ENCODE measurements at places on chromosomes 4 and X.

GRCh38 chr4:11544211-11544610 lies 115.5 kb upstream of the HS3ST1 start:
- DNase-seq: no peak

DNA sequence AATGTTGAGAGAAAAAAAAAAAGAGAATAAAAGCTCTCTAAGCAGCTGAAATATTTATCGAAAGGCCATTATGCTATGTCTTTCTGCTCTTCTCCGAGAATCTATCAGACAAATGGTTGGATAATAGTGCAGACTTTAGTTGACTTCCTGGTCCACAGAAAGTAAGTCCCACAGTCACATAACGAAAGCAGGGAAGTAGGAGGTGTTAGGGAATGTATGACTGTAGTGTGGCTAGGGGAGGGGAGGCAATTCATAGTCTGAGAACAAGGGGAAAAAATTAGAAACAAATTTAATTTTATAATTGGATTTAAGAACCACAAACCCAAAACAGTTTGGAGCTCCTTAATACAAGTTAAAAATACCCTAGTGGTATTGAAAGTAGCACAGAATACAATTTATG lies 79.7 kb upstream of the VEGFC start:
- no peak for DNase-seq

GRCh38 chrX:18619288-18619687 lies 52.6 kb downstream of the RS1 start:
- DNase-seq: no peak

GRCh38 chr4:23382879-23383278 lies 507.0 kb downstream of the PPARGC1A start:
- DNase-seq: no peak

DNA sequence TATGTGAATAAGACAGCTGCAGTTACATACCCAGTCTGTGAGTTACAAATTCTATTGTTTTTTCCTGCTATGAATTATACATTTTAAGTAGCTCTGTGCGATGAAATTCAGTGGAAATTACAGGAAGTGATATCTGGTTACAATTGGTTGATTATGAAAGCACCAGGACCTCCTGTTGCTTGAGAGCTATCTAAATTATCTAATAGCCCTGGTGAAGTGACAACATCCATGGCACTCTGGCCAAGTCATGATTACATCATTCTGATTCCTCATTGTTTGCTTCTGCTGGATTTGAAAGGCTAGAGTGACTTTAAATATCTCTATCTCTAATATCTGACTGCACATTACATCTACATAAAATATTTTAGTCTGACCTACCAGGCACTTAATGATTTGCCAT lies 515.0 kb downstream of the CFAP47 start:
- no peak for DNase-seq

GRCh38 chr4:146520896-146521540 lies 722 bp downstream of the SLC10A7 start:
- DNase-seq: peak; percentile 9

DNA sequence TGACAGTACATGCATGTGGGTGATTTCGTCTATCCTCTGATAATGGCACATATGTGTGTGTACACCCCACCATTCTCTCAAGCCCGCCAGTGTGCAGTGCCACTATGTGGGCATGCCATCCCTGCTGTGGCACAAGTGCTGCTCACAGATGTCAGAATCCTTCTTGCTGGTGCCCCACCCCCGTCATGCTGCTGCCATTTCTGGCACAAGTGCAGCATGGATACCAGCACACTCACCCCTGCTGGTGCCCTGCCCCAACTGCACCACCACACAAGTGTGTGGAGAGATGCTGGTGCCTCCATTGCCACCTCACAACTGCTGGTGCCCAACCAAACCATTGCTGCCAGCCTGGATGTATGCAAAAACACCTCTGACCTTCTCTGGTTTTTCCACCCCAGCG lies 1133.8 kb downstream of the TECRL start:
- DNase-seq: no peak

DNA sequence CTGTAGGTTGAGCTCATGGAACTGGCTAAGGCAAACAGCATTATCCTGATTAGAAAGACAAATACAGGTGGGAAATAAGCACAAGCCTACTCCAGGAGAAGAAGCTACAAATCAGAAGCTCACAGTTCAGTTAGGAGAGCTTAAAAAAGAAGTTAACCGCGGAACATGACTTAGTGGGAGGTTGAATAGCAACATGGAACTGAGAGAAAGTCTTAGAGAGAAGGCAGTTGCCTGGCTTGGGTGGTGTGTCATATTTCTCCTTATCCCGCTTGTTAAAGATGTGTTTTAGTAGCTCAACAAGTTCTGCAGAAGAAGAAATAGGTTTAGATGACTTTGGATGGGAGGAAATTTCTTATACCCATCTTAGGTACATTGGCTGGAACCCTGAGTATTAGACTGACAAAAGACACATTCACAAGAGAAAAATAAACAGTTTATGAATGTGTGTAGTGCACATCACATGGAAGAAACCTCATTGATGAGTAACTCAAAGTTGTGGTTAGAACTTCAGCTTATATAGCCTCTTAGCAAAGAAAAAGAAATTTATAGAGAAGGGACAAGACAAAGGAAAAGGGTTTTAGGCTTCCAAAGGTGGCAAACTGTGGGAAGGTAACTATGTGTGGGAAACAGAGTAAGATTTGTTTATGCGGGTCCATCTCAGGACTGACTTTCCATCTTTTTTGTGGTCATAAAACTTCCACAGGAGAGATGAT lies 37.4 kb upstream of the RXFP1 start:
- no peak for DNase-seq

DNA sequence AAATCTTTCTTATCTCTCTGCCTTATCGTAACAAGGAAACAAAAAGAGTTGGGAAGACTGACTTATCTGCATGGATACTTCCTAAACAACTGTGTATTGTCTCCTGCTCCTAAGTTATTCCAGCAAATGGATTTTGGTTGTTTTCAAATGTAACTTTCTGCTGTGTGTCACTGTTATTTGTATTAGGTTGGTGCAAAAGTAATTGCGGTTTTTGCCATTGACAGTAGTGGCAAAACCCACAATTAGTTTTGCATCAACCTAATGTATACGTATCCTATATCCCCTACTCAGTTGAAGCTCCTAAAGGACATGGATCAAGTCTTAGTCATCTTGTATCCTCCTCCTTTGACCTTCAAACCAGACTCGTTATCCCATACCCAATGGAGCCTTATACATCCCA lies 263.4 kb upstream of the GPR101 start:
- DNase-seq: no peak

- no peak for DNase-seq
Observed at GRCh38 chr4:185792384-185793115, 19.4 kb downstream of the SORBS2 start.

GRCh38 chrX:2965965-2966364 lies 36.8 kb upstream of the ARSD start:
- no peak for DNase-seq

DNA sequence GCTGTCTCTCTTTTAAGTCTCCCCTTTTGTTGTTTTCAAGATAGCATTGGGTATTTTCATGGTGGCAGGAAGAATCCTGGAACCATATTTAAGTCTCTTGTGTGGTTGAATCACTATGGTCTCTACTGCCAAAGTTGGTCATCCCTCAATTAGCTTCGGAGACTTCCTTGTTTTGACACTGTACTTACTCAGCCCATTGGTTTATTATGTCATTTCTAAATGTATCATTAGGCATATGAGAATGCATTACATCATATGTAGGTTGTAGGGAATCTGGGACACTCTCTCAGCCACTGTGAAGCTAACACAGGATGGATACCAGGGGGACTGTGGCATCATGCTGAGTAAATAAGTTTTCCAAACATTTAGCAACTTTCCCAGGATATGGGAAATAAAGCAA lies 211.8 kb downstream of the DTHD1 start:
- no peak for DNase-seq

- no peak for DNase-seq
Observed at GRCh38 chr4:118930255-118930654, 41.6 kb downstream of the SYNPO2 start.

GRCh38 chr4:189941005-189941450 lies 356 bp downstream of the FRG1 start:
- no peak for DNase-seq

- DNase-seq: no peak
Observed at GRCh38 chr4:184432127-184432922, 42.0 kb downstream of the IRF2 start.

DNA sequence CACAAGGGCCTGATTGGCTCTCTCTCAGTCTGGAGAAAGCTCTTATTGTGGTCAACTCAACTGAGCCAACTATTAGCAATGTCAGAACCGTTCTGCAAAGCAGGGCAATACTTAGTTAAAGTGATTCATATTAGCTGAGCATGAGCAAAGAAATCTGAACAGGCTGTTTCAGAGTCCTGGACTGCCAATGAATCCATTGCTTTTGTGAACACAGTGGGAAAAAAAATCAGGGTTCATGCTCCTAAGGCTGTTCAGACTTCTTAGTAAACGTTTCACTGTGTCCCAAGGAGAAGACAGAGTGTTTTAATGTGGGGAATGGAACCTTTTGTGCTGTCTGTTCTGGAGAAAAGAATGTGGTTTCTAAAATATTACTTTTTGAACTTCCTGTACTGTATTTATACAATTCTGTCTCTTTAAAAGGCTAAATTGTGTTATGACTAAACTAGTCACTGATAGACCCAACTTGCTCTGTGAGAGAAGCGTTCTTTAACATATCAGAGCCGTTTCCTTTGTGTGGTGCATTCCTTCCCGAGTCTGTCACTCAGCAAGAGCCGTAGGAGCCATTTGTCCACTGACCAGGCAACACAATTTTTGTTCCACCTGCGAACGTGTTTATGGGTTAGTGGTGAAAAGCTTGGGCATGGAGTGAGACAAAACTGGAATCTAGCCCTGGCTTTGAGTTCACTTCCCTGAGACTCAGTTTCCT lies 366.1 kb downstream of the FBXO8 start:
- no peak for DNase-seq

GRCh38 chrX:130975947-130976346 lies 72.9 kb upstream of the ENOX2 start:
- DNase-seq: peak; percentile 15

GRCh38 chr4:169175476-169175875 lies 95.3 kb downstream of the SH3RF1 start:
- no peak for DNase-seq

- no peak for DNase-seq
Observed at GRCh38 chrX:252244-252956, 28.8 kb upstream of the PLCXD1 start.

DNA sequence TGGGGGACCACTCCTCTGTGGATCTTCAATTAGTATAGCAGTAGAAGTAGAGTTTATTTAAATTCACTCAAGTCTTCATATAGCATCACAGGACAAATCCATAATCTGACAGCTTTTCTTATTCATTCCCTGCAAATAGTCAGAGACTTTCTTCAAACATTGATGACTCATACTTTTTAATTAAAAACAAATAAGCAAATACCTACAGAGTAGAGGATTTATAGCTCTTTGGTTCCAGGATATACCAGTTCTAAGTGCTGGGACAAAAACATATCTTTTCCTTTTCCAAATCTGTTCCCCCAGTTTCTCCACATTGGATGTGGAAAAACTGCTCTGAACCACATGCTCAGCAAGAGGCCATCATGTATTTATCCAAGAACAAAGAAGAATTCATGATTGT lies 24.1 kb downstream of the EMCN start:
- DNase-seq: no peak

DNA sequence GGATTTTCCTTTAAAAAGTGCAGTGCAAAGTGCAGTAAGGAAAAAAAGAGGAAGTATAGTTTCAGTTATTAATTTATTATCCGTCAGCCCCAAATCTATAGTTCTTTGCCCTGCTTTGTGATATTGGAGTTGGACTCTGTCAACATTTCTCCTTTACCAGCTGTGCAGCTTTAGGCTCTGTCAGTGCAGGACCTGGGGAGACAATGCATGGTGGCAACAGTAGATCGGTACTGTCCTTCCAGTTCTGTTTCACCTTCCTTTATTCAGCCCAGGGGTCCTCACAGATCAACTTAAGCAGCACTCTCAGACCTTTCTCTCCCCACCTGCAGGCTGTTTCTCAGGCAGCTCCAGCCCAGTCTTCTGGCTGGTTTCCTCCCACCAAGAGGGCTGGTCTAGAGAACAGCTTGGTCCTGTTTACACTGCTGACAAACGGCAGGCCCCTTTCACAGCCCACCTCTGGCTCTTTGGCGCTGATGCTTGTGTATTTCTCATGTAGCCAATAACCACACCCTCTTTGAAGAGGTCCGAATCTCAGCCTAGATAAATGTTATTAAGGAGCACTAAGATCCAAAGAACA lies 71.6 kb downstream of the MCUB start:
- DNase-seq: no peak

GRCh38 chr4:17785858-17786257 lies 4.4 kb upstream of the FAM184B start:
- DNase-seq: no peak

DNA sequence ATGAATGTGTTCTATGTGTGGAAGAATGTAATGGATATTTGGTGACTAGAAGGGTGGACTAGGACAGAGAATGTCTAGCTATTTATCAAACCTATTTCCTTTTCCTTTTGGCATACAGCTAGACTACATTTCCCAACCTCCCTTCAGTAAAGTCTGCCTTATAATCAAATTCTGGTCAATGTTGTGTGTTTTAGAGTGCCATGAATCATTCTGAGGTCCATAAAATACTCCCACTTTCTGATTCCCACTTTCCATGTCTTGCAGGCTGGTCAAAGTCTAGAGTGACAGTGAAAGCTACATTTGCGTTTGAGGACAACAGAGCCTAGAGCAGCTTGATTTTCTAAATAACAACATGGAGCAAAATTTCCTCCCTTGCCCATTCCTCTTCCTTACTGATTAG lies 217.2 kb downstream of the UGT8 start:
- no peak for DNase-seq

GRCh38 chr4:121800638-121800960 lies 524 bp upstream of the EXOSC9 start:
- DNase-seq: no peak

- no peak for DNase-seq
Observed at GRCh38 chr4:174207367-174207766, 76.1 kb downstream of the FBXO8 start.

- DNase-seq: no peak
Observed at GRCh38 chr4:185841451-185841850, 29.5 kb upstream of the SORBS2 start.

Data from stimulated activated CD4-positive, alpha-beta T cell treated with anti-CD3 and anti-CD28 coated beads, Interleukin-2, amount 100 ng/mL, for 24 hours (primary cell).